Germinal center (tissue), 1 donor: ENCODE measurements at places on chromosomes 7 and 10.

DNA sequence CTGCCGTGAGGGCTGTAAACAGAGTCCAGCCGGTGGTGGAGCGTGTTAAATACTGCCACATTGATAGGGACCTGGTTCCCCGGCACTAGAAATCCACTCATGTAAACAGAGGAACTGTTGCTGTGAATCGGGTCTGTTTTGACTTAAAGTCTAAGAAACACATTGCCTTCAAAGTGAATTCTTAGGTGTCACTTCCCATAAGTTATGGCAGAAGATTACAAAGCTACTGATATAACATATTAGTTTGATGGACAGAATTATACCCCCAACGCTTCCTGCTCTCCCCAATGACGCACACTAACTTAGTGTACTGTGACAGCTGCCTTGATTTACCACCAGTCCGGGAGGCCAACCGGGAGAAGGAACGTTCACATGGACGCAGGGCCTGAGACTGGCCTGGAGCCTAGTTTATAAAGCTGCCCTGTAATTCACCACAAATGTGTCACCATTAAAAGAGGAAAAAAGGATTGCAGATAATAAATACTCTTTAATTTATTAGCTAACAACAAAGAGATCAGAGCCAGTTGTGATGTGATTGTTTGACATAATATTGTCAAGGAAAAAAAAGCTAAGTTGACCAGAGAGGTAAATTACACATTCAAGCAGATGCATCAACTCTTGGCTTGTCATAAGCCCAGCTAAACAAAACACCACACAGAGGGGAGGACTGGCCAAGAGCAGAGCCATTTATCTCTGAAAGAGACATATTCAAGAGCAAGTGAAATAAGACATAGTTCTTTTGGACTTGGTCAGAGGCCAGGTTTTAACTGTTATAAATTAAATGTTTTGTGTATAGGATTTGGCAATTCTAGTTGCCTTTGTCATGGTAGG, 820.6 kb downstream of the LRMDA start:
- DNase-seq = no peak

DNA sequence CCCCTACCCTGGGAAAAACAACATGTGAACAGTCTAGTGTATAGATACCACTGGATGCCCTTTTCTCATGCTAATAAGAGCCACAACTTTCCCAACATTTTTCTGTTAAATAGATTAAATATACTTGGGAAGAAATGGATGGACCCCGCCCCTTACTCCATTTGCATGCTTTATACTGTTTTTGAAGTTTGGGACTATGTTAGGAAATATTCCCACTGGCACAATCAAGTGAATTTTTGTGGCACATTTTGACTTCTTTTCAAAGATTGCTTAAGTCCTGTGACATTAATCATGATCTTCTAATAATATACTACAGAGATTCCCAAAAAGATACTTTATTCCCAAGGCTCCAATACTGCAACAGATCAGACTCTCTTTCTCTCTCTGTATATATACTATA, 216.6 kb downstream of the TWIST1 start:
- no peak for DNase-seq

DNA sequence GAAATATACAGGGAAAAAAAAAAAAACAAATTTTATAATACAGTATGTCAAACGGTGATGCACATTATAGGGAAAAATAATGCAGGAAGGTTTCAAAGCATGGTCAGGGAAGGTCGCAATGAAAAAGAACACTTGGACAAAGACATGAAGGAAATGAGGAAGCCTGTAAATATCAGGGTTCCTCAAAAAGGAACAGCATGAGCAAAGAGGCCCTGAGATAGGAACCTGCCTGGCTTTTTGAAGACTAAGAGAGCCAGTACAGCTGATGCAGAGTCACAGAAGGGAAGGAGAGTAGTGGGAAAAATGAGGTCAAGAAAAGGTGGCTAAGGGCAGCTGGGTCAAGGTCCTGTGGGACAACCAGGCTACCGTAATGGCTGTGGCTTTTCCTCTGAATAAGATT, 1.9 kb downstream of the VPS41 start:
- DNase-seq = no peak

GRCh38 chr7:135169141-135169963, 1.2 kb downstream of the CYREN start:
- peak; percentile 61 for DNase-seq

DNA sequence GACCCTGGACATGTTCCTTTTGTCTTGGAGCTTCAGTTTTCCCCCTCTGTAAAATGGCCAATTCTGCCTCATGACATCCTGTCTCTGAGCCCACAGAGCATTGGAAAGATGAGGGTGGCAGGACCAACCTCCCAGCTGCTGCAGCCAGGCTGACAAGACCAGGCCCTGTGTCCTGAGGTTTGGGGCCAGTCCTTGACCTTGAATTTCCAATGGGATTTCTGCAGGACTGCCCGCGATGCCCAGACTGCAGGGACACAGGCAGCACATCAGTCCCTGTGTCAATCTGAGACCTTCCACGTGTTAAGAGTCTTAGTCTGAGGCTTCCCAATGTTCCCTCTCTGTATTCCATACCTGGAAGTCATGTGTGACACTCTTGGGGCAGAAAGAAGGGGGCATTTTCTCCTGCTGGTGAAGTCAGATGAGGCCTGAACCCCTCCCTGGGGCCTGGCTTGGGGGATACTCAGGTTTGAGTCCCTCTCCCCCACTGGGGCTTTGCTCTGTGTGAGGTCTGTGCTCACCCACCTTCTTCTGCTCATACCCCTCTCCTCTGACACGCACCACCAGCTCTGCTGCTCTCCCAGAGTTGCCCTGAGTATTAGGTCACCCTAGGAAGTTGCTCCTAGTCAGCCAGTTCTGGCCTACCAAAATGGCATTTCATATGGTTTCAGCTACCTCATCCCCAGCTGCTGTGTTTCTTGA, 79.2 kb downstream of the ADCY1 start:
- DNase-seq = no peak

GRCh38 chr10:82335831-82336230, 460.8 kb downstream of the NRG3 start:
- DNase-seq = no peak

- DNase-seq = no peak
Measured at GRCh38 chr7:71566991-71567390, 435.0 kb downstream of the GALNT17 start.

DNA sequence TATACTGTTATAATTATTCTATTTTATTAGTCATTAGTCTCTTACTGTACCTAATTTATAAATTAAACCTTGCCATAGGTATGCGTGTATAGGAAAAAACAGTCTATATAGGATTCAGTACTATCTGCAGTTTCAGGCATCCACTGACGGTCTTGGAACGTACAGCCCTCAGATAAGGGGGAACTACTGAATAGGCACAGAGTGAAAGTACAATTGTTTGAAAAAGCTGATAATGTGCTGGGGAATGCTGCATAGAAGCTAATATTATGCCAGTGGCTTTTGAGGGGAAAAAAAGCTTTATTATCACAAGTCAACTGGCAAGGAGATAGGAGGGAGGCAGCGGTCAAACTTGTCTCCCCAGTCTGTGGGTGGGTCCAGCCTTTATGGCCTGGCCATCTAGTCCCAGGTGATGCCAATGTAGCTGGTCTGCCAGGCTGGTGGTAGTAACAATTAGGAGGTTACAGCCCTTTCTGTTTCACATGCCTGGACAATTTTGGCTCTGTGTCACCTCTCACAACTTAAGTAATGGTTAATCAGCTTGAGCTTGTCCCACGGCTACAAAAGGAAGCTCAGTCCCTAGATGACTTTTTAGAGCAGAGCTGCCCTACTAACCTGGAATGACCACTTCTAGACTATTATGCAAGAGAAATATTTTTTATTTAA, 8.3 kb upstream of the FMC1 start:
- no peak for DNase-seq

DNA sequence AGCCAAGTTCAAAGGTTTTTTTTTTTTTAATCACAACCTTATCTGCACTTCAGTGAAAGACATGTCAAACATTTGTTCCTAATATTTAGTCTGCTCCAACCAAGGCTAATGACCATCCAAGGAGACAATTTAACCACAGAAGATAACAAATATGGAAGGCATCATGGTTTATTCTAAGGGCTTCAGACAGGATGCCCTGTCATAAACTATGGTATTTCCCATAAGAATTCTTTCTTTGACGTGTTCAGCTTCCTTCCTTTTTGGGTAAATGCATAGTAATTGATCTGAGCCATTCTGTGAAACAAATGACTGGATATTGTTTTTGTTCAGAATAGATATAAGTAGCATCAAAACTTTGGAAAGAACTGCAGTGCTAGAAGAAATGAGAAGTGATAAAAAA, 326.5 kb upstream of the AOAH start:
- no peak for DNase-seq

DNA sequence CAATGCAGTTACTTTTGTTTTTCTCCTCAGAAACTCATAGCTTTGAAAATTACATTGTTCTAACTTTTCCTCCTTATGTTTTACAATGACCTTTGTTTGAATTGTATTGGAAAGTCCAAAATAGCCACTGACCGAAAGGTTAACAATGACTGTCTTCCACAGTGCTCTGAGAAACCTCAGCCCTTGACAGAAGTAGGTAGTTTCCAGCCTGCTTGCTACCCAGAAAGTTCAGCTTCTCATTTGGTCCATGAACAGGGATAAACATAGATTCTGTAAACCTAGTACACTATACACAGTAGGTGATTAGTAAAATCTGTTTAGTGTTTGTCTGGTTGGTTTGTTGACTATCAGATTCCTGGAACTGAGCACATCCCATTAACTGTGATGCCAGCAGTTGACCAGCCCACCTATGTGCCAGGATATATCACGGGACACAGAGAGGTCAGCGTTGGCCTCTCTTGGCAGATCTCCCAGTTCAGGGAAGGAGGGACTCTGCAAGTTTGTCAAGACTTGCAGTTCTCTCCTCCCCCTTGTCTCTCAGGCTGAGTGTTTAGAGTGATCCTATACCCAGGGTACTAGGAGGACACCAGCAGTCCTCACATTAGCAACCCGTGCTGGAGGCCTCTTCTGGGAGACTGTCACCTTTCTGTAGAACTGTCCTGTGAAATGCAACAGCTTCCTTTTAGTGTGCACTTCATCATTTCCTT, 297.6 kb downstream of the ARHGAP12 start:
- DNase-seq = no peak

DNA sequence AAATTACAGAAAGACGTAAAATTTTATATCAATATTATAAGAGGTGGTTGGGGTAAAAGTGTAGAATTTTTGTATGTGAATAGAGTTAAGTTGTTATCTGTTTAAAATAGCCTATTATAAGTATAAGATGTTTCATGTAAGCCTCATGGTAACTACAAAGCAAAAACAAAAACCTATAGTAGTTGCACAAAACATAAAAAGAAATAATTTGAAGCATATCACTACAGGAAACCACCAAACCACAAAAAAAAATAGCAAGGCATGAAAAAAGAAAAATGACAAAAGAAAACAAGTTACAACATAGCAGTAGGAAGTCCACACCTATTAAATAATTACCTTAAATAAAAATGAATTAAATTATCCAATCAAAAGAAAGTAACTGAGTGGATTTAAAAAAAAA, 12.4 kb upstream of the GSTK1 start:
- no peak for DNase-seq

- DNase-seq = no peak
Measured at GRCh38 chr7:128189231-128189930, 51.7 kb upstream of the LEP start.

DNA sequence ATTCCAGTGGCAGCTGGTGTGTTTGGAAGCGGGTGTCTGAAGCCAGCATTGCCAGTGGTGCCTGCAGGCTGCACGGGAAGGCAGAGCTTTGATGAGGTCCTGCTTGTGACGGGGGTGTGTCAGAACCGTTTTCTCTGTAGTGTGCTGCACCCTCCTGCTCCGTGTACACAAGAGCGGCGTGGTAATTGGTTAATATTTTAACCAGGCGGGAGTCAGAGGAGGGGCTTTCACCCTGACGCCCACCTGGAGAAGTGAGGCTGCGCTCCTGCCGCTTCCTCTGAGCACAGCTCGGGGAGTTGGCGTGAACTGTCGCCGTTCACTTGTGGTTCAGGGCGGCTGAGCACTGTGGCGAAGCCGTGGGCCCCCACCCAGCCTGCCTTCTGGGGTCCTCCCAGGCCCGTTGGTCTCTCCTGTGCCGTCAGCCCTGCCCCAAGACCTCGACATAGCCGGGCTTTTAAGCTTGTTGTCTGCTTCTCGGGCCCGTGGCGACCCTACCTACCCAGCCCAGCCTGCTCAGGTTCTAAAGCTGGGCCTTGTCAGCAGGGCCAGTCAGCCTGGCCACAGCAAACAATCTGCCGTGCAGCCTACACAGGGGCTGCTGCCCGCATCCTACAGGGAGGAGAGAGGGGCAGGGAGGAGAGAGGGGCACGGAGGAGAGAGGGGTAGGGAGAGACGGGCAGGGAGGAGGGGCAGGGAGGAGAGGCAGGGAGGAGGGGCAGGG, 11.6 kb downstream of the NKX6-2 start:
- DNase-seq = no peak

DNA sequence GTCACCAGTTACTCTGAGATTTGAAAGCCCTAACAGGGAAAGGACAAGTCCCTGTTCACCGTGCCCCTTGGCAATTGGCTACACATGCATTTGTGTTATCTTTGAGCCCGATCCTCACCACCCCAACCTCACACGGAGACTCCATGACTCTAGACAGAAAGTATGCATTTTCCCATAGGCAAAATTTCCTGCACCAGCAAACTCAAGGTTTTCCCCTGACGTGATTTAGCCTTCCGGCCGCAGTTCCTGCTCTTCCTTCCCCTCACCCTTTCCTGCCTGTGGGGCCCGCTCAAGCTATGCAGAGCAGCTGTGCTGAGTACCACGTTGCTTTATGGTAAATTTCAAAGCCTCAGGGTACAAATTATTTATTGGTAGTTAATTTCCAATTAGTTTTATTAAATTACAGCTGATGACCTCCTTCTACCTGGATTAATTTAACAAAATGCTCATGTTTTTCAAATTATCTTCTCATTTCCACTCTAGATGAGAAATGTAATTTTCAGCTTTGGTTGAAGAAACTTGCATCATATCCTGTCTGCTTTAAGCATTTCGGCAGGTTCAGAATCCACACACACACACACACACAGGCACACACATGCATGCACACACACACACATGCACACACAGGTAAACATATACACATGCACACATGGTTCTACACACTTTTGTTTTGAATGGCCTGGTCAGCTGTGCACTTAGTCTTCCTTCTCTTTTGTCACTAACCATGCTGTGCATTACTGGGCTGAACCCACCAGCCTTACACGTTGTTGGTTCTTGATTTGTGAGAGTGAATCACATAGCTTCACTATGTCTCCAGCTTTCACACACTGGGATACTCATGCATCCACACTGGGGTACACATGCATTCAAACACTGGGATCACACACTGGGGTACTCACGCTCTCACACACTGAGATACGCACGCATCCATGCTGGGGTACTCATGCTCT, 283.1 kb upstream of the PITRM1 start:
- no peak for DNase-seq

GRCh38 chr10:100654782-100655325, 90.5 kb upstream of the PAX2 start:
- no peak for DNase-seq

DNA sequence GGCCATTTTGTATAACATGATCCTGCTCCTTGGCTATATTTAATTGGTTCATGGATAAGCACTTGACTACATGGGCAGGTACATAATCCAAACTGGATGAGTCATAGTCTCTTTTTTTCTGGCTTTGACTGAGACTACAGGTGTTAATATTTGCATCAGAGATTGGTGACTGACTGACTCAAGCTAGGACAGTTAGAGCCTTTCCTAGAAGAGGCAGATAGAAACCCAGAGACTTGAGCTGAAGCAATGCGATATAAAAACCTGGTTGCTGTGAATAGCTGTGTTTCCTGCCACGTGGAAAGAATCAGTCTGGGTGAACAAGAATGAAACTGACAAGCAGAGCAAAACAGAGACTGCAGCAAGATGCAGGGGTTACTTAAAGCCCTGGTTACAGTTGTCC, 81.0 kb downstream of the SAMD9 start:
- DNase-seq = no peak

- DNase-seq = no peak
Measured at GRCh38 chr7:91020636-91021385, 243.4 kb upstream of the FZD1 start.
